ENCODE measurements at places on chromosomes 7 and 10.

DNA sequence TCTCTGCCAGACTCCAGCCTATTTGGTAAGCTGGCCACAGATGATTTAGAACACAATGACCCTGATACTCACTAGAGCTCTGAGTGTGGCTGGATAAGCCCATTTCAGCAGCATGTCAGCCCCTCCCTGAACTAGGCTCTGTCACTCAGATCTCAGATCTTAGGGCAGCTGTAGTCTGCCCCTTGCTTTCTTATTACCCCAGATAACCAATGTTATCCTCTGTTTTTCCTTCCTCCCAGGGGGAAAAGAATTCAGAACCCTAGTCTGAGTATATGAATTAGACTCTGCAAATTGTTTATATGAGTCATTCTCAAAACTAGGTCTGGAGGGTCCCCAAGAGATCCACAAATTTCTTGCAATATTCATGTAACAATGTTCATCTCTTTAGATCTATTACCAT lies 286.2 kb downstream of the KCNMA1 start:
- no peak for DNase-seq

- DNase-seq, result no peak
Observed at GRCh38 chr10:73244866-73245477, 2.1 kb downstream of the DNAJC9 start.

GRCh38 chr10:2893158-2893845 lies 174.0 kb upstream of the PFKP start:
- no peak for DNase-seq

DNA sequence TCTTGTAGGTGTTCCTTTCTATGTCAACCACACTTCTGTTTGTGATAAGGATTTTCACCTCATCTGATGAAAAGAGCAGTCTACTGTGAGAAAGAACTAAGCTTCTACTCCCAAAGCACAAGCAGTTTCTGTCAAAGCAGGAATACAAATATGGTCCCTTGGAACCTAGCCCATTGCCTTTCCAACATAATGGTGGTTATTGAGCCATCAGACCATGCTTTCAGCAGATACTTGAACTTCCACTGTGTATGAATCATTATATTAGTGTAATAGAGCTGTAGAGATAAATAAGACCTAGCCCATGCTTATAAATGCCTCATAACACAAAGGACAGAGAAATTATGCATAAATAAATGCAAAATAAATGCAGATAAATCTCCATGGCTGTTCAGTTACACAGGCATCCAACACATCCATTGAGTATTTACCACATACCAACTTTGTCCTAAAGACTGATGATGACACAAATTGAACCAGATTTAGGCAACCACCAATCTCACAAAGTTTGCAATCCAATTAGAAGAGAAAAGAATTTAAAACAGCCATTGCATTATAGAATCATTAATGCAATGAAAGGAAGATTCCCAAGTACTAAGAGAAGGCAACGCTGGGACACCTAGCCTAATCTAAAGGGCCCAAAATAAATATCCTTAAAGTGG lies 729.4 kb upstream of the C7orf33 start:
- DNase-seq, result no peak

DNA sequence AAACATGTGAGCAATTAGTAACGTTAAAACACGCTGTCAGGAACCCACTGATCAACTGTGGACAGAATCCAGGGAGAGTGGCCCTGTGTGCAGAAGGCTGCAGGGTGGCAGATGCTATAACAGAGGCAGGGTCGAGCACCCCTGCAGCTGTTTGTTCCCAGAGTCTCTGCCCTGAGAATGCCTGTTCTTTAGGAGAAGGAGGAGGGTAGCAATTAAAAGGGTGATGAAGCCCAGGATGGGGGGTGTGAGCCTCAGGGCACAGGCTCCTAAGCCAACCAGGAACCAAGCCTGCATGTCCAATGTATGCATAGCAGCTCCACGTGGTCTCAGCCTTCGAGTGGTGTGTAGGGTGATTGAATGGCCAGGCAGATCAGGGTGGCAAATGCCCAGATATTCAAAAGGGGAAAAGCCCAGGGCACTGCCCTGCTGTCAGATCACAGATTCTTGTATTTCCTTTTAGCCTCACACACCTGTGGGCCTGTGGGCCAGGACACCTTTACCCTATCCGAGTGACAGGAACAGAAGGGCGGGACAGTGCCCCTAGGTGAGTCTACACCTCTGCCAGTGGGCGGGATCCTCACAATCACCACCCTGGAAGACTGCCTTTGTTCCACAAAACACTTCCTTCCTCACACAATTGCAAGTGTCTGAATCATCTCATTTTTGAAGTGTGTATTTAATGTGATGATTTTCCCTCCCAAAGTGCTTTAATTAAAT lies 7.3 kb downstream of the WDFY4 start:
- DNase-seq, result no peak

DNA sequence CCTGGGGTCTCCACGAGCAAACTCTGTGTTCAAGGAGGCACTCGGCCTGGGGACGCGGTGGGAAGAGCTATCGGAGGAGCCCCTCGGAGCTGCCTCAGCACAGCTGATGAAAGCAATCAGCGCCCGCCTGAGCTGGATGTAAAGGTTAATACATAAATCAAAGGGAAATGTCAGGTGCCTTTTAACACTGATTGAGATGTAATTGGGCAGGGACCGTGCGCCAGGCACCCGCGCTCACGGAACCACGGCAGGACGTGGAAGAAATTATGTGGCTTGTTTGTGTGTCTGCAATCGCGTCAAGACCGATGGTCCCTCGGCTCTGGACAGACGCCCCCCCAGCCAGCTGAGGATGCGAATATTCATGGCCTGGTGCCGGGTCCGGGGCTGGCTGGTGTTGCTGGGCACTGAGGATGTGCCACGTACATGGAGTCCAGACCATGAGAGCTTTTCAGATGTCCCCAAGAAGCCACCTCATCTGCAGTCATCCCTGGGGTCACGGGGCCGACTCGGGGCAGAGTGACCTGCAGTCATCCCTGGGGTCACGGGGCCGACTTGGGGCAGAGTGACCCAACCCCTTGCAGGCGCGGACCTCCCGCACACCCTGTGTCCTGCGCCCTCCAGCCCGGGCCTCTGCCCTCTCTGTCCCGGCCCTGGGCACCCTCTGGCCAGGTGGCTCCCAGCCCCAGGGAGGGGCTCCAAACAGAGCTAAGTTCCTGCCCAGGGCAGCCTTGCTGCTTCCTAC lies 15.6 kb downstream of the FOXL3 start:
- no peak for DNase-seq

DNA sequence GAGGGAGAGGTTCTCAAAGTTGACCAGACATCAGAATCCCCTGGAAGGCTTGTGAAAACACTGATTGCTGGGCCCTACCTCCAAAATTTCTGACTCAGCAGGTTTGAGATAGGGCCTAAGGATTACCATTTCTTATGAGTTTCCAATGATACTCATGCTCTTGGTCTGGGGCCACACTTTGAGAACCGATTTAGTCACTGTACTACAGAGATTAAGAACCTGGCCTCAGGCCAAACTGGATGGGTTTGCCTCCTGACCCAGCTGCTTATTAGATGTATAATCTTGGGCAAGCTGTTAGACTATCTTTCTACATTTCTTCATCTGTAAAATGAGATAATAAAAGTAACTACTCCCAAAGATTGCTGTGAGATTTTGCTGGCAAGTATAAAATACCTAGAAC lies 77.1 kb upstream of the SCIN start:
- DNase-seq, result no peak

- DNase-seq, result no peak
Observed at GRCh38 chr10:101565936-101566332, 22.1 kb downstream of the POLL start.

- no peak for DNase-seq
Observed at GRCh38 chr10:68067508-68067907, 7.6 kb downstream of the HERC4 start.
